GM18507 (cell line): ENCODE measurements at places on chromosomes 7 and 10.

DNA sequence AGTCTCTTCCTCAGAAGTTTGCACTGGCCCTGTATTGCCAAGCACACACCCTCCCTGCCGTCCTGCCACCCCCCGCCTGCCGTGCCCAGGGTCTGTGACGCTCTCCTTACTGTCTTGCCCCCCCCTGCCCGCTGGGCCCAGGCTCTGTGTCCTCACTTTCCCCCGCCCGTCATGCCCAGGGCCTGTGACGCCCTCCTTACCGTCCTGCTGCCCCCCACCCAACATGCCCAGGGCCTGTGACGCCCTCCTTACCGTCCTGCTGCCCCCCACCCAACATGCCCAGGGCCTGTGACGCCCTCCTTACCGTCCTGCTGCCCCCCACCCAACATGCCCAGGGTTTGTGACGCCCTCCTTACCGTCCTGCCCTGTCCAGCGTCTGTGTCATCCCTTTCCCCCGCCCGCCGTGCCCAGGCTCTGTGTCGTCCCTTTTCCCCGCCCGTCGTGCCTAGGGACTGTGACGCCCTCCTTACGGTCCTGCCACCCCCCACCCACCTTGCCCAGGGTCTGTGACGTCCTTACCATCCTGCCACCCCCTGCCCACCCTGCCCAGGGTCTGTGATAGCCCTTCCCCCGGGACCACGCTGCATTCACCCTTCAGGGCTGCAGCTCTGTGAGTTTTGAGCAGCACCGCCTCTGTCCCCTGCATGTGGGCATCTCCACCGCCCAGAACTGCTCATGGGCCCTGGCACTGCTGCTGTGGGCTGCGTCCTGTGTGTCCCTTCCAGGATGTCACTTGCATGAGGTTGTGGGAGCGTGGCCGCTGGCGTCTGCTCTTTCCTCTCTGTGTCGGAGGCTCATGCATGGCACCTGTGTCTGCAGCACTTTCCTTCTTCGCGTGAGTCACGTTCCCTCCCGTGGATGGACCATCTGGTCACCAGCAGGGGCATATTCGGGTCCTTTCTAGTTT is 19.3 kb upstream of the PRKAR1B start:
- no peak for DNase-seq

DNA sequence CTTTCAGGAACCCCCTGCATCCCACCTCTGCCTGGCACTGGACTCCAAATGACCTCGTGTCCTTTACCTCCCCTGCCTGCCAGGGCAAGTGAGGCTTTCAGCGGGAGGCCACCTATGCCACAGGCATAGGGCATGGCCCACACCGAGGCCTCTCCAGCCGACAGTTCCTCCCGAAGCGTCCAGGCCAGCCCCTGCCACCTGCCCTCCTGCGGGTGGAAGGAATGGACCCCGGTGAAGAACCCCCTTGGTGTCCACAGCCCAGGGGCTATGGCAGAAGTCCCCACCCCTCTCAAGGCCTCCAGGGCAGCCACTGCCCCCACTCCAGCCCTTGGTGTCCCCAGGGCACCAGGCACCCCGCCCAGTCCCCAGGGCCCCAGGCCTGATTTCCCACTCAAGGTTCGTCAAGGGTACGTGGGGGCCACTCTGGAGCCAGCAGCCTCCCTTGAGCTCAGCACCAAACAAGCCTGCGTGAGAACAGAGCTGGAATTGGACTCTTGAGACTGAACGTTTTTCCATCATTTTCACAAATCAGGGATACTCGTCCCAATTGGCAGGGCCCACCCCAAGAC is 3.1 kb downstream of the FUOM start:
- no peak for DNase-seq

DNA sequence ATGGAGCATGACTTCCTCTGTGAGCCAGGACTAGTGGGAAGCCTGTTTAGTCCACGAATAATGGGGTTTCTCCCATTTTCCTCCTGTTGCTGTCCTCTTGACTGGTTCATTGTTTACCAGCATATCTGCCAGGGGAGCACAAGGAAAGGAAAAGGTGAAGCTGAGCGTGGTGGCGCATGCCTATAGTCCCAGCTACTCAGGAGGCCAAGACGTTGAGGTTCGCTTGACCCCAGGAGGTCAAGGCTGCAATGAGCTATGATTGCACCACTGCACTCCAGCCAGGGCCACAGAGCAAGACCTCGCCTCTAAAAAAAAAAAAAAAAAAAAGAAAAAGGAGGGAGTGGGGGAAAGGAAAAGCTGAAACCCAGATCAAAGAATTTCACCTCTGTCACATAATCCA is 5.8 kb upstream of the IL2RA start:
- DNase-seq: no peak

DNA sequence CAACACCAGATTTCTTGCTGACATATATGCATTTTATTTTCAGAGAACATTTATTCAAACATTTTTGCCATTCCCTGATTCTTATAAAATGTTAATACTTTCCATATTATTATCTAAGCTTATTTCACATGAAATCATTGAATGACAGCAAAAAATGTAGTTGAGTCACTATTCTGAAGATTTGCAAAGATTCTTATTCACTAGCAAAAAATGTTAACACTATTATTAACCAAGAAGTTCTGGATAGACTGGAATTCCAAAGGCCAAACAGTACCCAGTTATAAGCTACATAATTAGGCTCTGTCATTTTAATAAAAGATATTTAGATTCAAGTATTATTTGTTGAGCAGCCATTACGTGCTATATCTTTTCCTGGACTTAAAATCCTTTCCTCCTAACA is 4.3 kb downstream of the GSTO2 start:
- DNase-seq: no peak

DNA sequence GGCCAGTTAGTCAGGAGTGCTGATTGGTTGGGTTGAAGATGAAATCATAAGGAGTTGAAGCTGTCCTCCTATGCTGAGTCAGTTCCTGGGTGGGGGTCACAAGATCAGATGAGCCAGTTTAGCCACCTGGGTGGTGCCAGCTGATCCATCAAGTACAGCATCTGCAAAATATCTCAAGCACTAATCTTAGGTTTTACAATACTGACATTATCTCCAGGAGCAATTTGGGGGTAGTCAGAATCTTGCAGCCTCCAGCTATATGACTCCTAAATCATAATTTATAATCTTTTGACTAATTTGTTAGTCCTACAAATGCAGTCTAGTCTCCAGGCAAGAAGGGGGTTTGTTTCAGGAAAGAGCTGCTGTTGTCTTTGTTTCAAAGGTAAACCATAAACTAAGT is 184.1 kb upstream of the STK17A start:
- no peak for DNase-seq

DNA sequence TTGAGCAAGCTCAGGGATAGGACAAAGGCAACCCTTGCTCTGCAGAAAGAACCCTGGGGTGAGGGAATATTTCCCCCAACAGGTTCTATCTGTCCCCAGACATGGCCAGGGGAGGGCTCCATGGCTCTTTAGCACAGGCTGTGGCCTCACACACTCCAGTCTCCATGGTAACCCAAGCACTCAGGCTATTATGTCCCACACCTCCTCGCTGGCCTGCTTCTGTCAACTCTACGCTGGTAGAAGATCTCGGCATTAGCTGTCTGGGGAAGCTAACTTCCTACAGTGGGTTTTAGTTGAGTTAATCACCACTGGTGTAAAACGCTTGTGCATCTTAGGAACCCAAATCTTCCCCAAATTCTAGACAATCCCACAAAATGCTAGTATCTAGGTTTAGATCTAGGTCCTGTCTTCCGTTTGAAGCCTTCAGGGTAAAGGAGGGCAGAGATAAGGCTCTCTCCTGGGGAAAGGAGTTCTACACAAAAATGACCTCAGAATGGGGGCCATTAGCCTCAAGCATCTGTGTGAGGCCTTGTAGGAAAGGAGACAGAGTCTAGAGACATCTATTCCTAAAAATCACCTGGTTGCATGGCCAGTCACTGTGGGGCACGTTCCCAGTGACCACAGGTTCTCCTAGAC is 36.7 kb upstream of the SLIT1 start:
- DNase-seq: no peak

- DNase-seq: no peak
Observed at GRCh38 chr7:37105762-37106161, 342.9 kb downstream of the ELMO1 start.

DNA sequence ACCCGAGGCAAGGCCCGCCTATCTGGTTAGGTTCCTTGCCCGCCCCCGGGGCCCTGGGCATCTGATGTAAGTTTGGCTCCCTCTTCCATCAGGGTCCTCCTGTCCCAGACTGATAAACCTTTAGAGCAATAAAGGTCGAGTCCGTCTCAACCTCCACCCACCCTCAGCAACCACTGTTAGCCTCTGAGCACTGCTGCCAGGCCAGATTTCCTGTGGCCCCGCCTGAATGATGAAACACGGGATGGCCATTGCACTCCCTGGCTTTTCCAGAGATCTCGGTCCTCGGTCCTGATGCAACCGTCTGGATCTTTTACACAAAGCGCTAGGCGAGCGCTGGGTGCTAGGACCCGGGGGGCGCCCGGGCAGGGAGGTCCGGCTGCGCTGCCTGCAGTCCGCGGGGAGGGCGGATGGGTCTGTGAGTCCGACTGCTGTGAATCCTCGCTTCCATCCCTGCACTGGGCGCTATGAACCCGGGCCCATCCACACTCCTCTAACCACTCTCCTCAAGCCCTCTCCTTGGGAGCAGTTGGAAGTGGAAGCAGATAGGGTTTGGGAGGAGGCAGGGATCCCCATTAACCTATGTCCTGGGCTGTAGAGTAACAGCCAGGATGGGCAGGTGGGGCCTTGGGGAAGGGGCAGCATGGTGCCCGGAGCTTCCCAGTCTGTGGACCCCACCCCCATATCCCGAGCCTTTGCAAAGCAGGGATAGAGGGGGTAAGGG is 875 bp upstream of the DDIT4 start:
- DNase-seq: no peak

DNA sequence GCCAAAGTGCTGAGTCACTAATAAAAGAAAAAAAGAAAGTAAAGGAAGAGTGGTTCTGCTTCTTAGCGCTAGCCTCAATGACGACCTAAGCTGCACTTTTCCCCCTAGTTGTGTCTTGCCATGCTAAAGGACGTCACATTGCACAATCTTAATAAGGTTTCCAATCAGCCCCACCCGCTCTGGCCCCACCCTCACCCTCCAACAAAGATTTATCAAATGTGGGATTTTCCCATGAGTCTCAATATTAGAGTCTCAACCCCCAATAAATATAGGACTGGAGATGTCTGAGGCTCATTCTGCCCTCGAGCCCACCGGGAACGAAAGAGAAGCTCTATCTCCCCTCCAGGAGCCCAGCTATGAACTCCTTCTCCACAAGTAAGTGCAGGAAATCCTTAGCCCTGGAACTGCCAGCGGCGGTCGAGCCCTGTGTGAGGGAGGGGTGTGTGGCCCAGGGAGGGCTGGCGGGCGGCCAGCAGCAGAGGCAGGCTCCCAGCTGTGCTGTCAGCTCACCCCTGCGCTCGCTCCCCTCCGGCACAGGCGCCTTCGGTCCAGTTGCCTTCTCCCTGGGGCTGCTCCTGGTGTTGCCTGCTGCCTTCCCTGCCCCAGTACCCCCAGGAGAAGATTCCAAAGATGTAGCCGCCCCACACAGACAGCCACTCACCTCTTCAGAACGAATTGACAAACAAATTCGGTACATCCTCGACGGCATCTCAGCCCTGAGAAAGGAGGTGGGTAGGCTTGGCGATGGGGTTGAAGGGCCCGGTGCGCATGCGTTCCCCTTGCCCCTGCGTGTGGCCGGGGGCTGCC is at the start of gene IL6:
IL6 (plus strand) TSS at position 294 of the 807 bp plus-strand sequence; CDS start at position 357, 63 bp downstream.
- DNase-seq: no peak

DNA sequence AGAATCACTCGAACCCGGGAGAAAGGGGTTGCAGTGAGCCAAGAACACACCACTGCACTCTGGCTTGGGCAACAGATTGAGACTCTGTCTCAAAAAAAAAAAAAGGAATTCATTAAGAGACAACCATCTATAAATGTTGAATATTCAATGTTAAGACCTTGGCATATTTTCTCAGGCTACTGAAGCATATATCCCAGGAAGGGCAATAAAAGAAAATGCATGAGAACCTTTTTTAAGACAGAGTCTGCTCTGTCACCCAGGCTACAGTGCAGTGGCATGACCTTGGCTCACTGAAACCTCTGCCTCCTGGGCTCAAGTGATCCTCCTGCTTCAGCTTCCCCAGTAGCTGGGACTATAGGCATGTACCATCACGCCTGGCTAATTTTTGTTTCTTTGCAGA is 165.0 kb downstream of the JMJD1C start:
- no peak for DNase-seq

- no peak for DNase-seq
Observed at GRCh38 chr10:133378251-133379096, 588 bp upstream of the PAOX start.

DNA sequence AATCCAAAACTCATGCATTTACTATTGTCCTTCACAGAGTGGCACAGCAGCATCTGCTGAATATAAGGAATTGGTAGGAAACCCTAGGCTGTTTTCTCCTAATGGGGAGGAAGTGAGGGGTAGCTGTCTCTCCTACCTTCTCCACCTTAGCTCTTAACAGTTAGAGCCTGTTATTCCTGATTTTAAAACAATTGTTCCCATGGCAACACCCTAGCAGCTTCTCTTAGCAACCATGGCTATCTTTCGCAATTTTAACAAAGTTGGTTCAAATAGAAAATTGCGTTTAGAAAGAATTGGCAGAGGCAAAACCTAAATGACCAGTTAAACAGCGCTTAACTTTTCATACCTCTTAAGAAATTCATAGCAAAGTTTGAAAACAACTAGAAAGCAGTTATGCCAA is 603.4 kb upstream of the AUTS2 start:
- DNase-seq: no peak

- DNase-seq: no peak
Observed at GRCh38 chr7:141928845-141929195, 12.6 kb downstream of the OR9A4 start.

DNA sequence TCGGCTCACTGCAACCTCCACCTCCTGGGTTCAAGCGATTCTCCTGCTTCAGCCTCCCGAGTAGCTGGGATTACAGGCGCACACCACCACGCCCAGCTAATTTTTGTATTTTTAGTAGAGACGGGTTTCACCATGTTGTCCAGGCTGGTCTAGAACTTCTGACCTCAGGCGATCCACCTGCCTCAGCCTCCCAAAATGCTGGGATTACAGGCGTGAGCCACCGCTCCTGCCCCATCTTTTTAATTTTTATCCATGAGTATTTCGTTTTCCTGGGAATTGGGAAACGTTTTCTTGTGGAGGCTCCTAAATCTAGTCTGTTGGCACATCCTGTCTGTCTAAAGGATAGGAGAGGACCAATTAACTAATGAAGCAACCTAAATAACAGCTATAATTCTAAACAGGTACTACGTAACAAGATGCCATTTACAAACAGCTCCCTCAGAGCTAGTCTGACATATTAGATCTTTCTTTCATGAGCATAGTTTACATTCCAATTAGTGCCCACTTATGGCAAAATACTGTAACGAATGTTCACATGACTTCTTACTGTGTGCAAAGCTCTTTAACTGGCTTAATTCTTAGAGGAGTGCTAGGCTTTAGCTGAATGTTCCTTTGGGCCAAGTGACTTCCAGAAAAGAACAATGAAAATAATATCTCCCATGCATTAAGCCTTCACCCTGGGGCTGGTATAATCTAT is 151.0 kb upstream of the YAE1 start:
- DNase-seq: no peak

- no peak for DNase-seq
Observed at GRCh38 chr7:46318276-46318675, 397.2 kb upstream of the IGFBP3 start.

GRCh38 chr7:64098-64915 is 128.1 kb upstream of the FAM20C start:
- DNase-seq: no peak

DNA sequence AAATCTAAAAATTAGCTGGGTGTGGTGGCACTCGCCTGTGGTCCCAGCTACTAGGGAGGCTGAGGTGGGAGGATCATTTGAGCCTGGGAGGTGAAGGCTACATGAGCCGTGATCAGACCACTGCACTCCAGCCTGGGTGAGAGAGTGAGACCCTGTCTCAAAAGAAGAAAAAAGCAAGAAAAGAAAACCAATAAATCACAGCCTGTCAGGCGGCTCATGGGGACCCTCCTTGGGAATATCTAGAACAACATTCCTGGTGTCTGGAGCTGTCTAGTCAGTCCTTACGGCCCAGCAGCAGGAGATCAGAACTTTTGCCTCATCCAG is 130.6 kb upstream of the TNRC18 start:
- no peak for DNase-seq
